ENCODE measurements at places on chromosomes 3 and 15.

DNA sequence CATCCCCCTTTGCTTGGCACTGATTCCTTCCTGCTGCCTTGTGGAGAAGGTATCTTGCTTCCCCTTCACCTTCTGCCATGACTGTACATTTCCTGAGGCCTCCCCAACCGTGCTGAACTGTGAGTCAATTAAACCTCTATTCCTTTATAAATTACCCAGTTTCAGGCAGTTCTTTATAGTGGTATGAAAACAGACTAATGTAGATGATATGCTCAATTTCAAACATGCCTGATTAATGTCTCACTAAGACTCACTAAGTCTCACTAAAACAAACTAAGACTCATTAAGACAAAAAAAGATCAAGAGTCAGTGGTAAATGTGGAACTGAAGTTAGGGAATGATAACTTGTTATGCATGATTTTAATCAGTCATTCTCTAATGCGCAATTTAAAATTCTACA lies 606.6 kb downstream of the RBMS3 start:
- DNase-seq, result no peak

- DNase-seq, result no peak
These were observed 14.9 kb downstream of the SETD5 start for GRCh38 chr3:9412293-9412692.

DNA sequence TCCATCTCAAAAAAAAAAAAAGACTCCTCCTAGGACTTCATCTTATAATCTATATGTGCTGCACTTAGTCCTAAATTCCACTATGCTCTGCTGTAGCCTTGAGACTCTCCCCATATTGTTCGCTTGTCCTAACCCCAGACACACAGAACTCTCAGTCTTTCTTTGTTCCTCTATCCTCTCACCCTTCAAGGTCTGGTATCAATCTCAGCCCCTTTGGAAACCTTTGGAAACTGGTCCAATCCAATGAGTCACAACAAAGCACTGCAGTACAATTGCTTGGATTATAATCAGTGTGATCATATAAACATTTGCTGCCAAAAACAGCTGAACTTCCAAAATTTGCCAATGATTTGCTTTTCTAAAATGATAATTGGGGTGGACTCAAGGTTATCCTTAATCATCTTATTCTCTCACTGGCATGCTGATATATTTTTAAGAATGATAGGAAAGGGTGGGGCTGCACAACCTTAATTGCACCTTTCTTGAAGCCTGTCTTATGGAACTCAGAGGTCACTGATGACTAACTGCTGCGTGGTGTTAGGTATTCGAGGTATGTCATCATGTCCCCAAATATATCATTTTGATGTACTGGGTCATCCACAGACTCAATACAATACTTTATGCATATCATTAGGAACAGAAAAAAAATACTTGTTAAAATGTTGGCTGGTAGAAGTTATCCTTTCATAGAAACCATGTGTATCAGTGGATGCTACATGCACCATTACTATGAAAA lies 756.7 kb downstream of the NR2F2 start:
- no peak for DNase-seq

GRCh38 chr15:52642386-52643361 lies 36.5 kb downstream of the ATOSA start:
- no peak for DNase-seq

DNA sequence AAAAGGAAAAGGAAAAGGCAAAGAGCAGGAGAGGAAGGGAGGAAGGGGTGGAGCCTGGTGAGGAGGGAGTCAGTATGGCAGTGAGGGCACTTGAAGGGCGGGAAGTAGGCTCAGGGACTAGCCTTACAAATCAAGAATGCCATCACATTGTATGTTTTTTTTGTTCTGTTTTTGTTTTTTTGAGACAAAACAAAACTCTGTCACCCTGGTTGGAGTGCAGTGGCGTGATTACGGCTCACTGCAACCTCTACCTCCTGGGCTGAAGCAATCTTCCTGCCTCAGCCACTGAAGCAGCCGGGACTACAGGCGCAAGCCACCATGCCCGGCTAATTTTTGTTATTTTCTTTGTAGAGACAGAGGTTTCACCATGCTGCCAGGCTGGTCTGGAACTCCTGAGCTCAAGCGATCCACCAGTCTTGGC lies 10.5 kb upstream of the PIK3CB start:
- no peak for DNase-seq

DNA sequence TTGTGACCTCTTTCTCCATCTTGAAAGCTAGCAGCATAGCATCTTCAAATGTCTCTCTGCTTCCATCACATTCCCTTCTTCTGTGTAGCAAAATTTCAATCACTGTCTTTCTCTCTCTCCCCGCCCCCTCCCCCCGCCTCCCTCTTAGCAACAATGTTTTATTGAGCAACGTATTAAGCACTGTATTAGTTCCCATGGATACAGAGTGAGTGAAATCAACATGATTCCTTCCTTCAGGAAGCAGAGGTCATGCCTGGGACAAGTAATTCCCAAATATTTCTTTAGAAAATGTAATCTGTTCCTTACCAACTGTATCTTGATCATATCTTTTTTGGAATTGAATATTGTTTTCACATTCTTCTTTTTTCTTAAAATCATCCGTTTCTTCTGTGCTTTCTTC lies 373.7 kb upstream of the NECTIN3 start:
- DNase-seq, result no peak

- DNase-seq, result no peak
These were observed 111.2 kb upstream of the CFAP20DC start for GRCh38 chr3:59161048-59161447.

DNA sequence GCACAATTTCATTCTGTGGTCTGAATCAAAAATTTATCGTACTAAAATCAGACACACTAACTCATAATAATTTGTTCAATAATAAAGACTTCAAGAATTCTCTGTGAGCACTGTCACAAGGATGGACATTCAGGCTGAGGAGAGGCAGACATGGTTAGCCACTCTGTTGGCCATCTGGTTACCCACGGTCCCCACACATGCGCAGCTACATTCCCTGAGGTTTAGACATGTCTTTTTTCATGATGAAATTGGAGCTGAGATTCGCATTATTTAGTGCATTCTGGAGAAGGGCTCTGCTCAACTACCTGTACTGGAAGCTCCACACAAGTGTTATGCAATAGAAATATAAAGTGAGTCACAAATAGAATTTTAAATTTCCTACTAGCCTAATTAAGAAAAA lies 156.9 kb downstream of the SUCNR1 start:
- no peak for DNase-seq

- DNase-seq, result no peak
These were observed 11.3 kb downstream of the B3GALNT1 start for GRCh38 chr3:161093895-161094294.

DNA sequence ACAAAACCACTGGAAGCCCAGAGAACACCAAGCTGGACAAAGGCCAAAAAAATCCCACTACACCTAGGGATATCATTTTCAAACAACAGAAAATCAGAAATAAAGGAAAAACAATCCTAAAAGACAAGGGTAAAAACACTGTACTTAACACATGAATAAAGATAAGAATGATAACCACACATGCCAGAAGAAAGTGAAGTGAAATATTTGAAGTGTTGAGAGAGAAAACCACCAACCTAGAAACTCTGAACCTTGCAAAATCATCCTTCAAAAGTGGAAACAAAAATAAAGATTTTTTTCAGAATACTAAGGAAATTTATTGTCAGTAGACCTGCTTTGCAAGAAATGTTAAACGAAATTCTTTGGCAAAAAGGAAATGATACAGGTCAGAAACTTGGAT lies 45.1 kb downstream of the KPNA1 start:
- no peak for DNase-seq

DNA sequence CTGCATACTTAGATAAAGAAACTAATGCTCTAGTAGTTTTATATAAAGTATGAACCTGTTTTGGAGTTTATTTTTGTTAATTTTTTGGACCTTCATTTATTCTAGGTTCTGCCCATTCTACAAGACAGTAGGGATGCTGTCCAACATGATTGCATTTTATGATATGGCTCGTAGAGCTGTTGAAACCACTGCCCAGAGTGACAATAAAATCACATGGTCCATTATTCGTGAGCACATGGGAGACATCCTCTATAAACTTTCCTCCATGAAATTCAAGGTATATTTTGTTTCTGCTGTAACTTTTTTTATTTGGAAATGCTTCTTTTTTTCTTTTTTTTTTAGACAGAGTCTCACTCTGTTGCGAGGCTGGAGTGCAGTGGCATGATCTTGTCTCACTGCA lies 33.3 kb upstream of the GRAMD1C start:
- DNase-seq, result no peak

DNA sequence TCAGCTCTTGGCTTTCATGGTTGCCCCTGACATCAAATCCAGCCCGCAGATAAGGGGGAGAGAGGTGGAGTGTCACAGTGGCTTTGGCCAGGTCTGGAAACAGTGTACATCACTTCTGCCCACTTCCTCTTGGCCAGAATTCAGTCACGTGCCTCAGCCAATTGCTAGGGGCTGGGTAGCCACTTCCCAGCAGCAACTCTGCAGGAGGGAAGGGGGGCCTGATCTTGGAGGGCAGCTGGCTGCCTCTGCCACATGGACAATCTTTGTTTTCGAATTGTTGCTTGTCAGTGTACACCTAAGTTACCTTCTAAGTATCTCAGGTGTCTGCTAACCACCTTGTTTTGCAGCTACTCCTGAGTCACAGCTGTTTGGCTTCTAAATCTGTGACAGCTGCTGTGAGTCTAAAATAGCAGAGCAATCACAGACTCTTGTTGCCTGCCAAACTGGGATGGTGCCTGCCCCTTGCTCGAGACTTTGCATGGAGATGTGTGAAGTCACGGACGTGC lies 41.0 kb upstream of the LIMD1 start:
- DNase-seq, result no peak

DNA sequence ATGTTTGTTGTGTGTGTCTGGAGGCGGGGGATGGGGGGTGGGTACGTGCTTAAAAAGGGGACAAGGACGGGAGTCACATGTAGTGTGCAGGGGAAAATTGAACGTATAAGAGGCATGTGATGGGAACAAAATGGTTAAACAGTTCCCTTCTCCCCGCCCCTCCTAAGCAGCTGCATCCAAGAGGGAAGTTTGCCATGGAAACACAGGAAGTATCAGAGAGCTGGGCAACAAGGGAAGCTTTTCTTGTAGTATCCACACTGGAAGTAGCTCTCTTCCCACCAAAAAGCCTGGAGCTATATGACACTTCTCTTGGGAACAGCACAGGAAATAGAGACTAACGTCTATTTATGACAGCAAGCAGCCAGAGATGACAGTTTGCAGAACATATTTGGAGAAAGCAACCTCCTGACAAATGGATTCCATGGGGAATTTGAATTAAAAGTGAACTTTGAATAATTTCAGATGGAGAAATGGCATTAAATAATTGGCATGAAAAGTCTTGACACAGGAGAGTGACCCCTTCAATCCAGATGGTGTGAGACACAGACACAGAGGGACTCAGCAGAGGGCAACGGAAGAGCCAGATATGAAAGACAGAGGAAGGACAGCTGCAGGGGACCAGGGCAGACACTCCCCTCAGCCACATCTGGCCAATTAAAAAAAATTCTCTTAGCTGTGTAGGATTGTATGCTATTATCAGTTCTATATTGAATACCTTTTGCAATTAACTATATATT lies 294.2 kb upstream of the TBL1XR1 start:
- DNase-seq, result no peak

DNA sequence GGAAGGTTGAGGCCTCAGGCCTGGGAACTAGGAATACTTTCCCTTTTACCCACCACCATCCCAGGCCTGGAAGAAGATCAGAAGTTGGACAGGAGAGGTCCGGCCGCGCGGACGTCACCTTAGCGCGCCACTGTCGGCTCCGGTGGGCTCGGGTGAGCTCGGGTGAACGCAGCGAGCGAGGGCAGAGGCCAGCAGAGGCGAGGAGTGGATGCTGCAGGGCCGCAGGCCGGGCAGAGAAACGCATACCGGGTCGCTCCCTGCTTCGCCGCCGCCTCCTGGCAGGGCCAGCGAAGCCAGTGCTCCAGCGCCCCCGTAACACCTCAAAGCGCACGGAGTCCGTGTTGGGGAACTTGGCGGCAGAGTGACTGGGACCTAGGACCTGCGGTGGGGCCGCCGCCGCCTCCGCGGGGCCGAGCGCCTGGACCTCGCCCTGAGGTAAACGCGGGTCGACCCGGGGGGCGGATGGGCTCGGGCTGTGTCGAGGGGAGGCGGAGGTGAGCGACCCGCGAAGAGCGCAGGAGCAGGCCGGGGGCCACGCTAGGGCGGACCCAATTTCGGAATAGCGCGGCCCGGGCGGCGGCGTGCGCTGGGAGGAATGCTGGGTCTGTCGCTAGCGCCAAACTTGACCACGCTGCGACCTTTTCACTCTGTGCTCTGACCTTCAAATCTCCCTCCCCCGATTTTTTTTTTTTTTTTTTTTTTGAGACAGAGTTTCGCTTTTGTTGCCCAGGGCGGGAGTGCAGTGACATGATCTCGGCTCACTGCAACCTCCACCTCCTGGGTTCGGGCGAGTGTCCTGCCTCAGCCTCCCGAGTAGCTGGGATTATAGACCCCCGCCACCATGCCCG lies 1.6 kb downstream of the CYP11A1 start:
- no peak for DNase-seq

- no peak for DNase-seq
These were observed 58.4 kb upstream of the ABHD17C start for GRCh38 chr15:80636675-80637074.

- no peak for DNase-seq
These were observed 28.7 kb upstream of the GATA2 start for GRCh38 chr3:128521715-128522114.

- DNase-seq, result no peak
These were observed 71.1 kb upstream of the FAM3D start for GRCh38 chr3:58737644-58738043.

DNA sequence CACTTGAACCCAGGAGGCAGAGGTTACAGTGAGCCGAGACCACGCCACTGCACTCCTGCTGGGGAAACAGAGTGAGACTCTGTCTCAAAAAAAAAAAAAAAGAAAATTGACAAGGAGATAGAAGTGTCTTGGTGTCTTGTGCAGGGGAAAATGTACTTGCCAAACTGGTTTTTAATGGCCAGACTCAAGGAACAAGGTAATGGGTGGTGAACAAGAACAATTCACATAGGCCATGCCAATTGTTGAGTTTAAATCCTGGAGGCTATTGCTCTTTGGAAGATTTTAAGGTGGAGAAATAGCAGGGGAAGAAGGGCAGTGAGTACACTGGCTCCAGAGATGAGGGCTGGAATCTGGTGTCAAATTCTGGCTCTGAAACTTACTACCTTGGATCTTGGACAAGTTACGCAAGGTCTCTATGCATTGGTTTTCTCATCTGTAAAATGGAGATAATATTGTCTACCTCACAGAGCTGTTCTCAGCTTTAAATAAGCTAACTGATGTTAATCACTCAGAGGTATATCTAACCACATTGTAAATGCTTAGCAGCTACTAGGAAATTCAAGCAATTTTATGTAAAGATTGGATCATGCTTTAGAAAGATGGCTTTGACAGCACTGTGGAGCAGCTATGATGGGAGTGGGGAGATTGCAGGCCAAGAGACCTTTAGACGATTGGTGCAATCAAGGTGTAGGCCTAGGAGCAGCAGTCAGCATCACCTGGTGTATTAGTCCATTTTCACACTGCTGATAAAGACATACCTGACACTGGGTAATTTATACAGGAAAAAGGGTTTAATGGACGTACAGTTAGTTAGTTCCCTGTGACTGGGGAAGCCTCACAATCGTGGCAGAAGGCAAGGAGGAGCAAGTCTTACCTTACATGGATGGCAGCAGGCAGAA lies 78.3 kb downstream of the B3GALNT1 start:
- no peak for DNase-seq

All from stimulated activated CD8-positive, alpha-beta memory T cell treated with anti-CD3 and anti-CD28 coated beads, Interleukin-12 subunit alpha, Interleukin-12 subunit beta, amount 100 ng/mL, for 4 hours (primary cell).